ENCODE measurements at places on chromosomes 16 and 17. TPM values are rescaled to one million over a fixed set of nuclear protein-coding genes. Genes with fewer than 3 reads are reported as not detected.
A peak's percentile ranks its signal among the peaks of the same experiment; 100 is the strongest.

DNA sequence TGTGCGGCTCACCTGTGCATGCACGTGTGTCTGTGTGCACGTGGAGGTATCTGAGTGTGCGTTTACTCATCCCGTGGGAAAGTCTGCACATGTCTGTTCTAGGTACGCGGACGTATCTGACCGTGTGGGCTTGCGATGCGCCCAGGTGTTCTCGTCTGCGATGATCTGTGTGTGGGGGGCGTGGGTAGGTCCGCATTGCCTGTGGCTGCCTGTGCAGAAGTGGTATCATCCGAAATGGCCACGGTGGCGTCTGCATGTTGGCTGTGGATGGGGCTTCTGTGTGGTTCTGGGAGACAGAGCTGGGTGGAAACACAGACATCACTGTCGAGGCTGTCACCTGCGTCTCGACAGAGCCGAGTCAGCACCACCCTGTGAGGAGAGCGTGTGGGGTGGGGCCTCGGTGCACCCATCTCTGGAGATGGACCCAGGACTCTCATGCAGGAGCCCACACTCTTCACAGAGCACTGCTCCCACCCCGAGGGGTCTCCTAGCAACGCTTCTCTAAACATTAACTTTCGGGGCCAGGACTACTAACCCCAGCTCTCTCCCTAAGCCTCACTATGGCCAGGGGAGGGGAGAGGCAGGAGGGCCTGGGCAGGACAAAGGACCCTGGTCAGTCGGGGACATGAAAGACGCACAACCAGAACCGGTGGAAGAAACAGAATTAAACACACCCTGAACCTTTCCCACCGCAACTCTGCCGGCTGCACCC, 8.4 kb downstream of the DPEP1 start:
- DNase-seq, result no peak

- peak; percentile 12 for DNase-seq
These were observed 484.2 kb upstream of the SOX9 start for GRCh38 chr17:71636644-71637043.

TP53TG3F gene
- 0.48 TPM for total RNA-seq

TP53TG3 gene
- total RNA-seq, result 0.48 TPM

DNA sequence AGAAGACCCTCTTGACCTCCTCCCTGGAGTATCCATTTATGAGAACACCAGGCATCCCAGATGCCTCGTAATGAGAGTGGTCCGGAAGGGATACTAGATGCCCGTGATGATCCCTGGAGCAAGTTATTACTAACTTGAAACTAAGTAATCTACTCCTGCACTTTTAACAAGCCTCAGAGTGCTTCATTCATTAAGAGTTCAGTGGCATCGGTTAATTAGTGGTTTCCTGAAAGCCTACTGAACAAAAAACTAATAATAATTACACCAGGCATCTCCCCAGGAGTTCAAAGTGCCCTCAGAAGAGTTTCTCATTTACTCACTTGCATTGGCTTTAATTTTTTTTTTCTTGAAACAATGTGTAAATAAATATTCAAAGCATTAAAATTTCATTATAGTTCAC, 22.2 kb downstream of the ZNF75A start:
- DNase-seq, result no peak

GRCh38 chr16:12258861-12259645, 282.5 kb downstream of the SNX29 start:
- DNase-seq, result no peak

SHISA9 gene
- 2.9 TPM for total RNA-seq

NPIPA8 gene
- not detected for total RNA-seq

GRCh38 chr17:77440560-77440981, 299.8 kb downstream of the SEC14L1 start:
- no peak for DNase-seq

- no peak for DNase-seq
These were observed 49.6 kb downstream of the GSG1L start for GRCh38 chr16:28013878-28014277.

ESRP2 gene
- total RNA-seq, result 1.9 TPM

DNA sequence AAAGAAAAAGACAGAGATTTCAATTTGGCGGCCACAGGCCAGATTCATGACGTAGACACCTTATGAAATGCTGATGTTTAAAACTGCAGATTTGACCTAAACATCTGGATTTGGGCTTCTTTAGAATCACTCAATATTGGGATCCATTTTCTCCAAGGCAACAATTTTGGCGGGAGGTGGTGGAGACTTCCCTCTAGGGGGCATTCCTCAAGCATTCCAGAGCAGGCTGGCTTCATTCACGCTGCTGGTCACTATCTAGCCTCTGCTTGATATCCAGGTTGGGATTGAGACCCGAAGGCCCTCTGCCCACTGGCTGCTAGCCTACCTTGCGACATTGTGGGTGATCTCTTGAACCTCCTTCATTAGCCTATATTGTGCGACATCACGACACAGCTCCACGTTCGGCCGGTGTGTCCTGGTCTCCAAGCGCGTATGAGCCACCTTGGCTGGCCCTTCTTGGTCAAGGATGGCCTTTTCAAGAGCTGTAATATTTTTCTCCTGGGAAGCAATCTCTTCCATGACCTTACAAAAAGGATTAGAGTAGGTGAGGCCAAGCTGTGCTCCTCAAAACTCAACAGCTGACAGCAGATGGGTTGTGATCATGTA, 24.5 kb downstream of the FBXO39 start:
- no peak for DNase-seq

DNA sequence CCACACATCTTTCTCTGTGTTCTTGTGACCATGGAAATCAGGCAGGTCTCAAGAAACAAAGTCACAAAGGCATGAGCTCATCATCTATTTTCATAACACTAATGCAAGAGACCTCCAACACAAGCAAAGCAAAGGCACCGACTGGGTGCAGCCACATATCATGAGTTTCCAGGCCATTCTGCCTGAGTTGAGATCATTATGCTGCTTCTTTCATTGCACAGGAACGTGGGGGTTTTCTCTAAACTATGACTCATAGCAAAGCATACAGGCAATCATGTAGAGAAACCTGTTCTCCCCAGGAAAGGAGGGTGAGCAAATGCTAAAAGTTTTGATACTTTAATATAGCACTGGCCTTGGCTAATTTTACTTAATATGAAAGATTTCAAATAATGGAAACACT, 60.7 kb downstream of the GRIN2A start:
- no peak for DNase-seq

GRCh38 chr16:61681673-61682072, 354.6 kb downstream of the CDH8 start:
- DNase-seq, result peak; percentile 57

HSD11B2 gene
- 1.4 TPM for total RNA-seq

CCDC144A gene
- 20.9 TPM for total RNA-seq

- DNase-seq, result no peak
These were observed 186.0 kb upstream of the PIRT start for GRCh38 chr17:11023639-11024479.

DNA sequence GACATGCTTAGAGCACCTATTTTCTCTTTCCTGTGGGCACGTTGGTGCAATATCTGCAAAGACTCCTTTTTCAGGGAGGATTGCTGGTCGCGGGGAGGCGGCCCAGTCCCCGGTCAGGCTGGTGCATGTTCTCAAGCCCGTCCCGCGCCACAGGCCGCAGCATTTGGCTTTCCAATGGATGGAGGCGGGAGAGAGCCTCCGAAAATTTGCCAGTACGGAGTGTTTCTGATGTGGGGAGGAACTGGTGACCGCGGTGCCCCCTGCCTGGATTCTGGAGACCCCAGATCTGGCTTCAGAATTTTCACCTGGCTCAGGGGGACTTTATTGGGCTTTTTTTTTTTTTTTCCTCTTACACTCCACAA, 2.3 kb downstream of the CMIP start:
- no peak for DNase-seq

GLIS2 gene
- total RNA-seq, result 8.9 TPM

DNA sequence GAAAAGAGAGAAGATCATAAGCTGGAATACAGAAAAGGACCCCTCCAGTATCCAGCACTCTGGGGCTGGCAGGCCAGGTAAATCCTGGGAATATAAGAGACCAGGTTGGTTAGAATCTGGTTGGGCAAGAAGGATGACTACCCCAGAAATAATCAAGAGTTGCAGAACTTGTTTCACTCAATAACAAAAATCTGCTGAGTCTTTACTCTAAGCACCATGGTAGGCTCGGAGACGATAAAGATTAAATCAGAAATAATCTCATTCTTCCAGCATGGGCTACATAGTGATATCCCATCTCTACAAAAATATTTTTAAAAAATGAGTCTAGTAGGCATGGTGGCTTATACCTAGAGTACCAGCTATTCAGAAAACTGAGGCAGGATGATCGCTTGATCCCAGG, 138.0 kb upstream of the KCNJ16 start:
- no peak for DNase-seq

- DNase-seq, result no peak
These were observed 4.6 kb downstream of the GNA13 start for GRCh38 chr17:65051922-65052321.

DNA sequence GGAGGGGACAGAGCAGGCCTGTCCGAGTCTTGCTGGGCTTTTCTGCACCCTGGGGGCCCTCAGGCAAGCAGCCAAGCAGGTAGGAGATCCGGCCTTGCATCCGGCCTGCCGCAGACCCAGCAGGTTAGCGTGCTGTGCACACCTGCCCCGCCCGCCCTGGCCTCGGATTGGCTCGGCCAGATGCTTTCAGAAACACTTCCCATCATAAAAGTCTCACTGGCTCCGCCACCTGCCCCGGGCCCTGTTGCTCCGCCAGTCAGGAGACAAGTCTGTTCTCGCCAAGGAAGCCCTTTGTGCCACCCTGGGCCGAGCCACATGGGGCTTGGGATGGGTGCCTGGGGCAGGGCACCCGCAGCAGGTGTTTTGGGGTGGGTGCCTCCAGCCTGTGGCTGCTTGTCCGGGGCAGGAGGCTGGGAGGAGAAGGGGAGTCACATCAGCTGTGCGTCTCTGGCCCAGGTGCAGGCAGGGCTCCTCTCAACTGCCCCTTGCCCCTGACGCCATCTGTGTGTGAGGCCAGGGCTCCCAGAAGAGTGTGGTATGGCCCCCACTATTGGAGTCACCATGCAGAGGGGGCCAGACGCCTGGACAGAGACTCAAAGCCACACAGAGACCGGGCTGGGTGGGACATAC, 228.2 kb upstream of the GSE1 start:
- peak; percentile 71 for DNase-seq

DNA sequence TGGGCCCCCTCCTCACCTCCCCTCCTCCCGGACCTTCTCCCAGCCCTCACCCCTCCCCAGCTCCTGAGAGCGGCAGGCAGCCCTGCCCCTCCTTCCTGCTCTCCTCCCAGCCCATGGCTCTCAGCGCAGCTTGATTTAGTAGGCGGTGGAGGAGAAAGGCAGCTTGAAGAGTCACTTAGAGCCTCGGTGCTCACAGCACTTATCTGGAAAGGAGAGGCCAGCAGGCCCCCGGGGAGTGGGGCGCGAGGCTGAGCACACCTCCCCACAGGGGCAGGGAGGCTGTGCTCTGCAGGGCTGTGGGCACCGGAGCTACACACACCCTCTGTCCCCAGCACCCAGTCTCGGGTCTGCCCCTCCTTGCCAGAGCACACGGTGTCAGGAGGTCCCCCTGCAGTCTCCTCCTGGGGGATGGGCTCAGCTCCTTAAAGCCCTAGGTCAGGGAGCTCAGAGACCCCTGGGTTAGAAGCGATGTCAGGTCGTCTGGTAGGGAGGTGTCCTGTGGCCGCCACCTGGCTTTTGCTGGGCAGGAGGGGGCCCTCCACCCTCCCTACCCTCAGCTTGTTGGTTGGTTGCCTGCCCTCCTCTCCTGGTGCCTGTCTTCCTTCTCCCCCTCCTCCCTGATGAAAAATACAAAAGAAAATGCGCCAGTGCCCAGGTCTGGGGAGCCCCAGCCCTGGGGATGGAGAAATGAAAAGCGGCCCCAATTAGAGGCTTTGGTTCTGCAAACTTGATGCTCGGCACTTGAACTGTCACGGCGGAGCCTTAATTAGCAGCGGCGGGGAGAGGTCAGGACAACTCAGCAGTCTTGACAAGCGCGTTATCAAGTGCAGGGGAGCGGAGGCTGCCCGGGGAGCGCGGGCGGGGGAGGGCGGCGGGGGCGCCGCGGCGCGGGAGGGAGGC, 151.1 kb upstream of the GSE1 start:
- peak; percentile 93 for DNase-seq
